ENCODE measurements at places on chromosomes 2 and 18.

DNA sequence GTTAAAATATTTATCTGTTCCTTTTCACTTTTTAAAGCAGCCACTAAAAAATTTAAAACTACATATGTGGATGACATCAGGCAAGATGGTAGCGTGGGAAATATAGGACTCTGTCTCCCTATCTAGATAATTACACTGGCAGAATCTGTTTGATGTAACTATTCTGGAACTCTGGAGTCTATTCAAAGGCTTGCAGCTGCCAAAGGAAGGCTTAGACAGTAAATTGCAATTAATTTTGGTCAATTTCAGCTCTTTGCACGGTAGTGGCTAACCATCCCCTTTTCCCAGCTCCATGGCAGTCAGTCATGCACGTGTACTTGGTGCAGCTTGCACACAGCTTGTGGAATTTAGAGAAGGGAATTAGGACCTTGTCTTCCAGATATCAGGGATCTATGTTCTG, 135.2 kb downstream of the RAB3GAP1 start:
- DNase-seq, result no peak

DNA sequence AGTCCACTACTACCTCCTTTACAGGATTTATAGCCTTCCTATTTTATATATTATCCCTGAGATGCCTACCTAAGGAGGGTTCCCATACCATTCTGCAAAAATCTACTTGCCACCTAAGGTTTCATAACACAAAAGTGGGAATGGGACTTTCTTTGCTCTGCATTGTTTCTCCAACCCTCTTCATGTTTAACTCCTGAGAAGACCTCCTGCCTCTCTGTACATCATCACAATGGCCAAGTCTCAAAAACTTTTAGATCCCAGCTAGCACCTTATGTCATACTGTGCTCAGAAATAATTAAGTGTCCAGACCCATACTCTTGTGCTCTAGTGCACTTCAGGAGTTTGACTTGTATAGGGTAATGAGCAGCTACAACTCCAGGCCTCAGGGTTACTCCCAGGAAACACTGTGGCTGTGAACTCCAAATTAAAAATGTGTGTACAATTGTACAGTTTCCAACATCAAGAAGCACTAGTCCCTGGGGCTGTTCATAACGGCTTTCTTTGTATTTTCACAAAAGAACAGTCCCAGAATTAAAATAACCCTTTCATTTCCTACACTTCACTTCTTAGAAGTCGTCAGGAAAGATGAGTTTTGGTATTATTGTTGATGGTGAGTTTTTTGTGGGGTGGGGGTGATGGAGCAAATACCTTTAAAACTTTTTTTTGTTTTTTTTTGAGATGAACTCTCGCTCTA, 39.4 kb downstream of the METAP1D start:
- no peak for DNase-seq

- no peak for DNase-seq
Measured at GRCh38 chr18:44537526-44537925, 143.2 kb upstream of the SETBP1 start.

GRCh38 chr2:213627835-213628460, 343.7 kb downstream of the SPAG16 start:
- DNase-seq, result no peak

DNA sequence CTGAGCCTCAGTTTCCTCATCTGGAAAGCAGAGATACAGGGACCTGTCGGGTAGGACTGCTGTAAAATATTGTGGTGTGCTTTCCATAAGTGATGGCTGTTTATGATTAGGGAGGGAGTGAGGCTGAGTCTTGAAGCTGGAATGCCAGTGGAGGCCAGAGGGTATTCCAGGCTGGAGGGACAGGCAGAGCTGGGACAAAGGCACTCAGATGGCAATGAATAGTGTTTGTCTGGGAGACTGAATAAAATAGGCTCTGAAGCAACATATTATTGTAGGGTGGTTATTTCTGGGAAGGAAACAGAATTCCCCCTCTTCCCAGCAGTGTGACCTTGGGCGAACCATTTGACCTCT, 120.7 kb downstream of the INHBB start:
- no peak for DNase-seq

GRCh38 chr2:176022048-176022447, 20.0 kb upstream of the LNPK start:
- no peak for DNase-seq

DNA sequence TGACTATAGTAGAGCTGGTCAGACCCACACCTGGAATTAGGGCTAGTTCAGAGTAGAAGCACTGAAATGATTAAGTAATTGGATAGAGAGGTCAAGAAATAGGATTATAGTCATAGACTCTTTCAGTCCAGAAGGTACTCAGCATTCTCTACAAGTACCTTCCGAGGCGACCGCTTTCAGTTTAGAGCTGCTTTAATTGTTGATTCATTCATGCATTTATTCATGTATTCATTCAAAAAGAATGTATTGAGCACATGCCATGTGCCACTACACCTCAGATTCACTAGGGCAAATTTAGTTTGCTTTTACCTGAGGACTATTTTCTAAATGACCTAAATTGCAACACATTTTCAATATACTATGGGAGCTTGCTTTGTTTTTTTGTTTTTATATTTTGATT, 48.7 kb downstream of the CRIM1 start:
- no peak for DNase-seq

DNA sequence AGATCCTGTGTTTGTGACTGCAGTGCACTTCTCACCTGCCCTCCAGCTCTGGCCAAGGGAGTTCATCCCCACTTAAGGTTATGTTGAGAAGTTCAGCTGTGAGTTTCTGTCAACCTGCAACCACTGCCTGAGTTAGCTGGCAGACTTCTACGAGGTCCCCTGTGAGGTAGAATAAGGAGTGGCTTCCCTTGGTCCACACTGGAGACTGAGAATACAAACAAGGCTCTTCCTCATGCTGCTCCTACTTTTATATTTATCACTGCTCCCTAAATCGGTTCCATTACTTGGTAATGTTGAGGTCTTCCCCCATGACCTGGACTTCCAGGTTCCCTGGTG, 353.2 kb upstream of the CWC22 start:
- DNase-seq, result no peak

DNA sequence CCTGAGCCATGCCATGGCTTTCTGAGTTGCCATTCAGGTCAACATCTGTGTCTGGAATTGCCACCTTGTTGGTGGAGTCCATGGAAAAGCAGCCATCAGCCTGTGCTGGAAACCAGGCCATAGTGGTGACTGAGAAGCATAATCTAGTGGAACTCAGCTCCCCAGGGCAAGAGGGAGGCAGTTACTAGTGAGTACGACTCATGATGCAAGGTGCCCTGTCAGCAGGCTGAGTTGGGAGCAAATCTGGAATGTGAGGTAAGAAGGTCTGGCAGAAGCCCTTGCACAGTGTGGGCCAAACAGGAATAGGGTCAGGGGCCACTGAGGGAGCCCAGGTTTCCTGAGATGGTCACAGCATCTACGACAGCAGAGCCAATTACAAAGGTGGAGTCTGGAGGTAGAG, 37.1 kb downstream of the SULT1C2 start:
- DNase-seq, result no peak

DNA sequence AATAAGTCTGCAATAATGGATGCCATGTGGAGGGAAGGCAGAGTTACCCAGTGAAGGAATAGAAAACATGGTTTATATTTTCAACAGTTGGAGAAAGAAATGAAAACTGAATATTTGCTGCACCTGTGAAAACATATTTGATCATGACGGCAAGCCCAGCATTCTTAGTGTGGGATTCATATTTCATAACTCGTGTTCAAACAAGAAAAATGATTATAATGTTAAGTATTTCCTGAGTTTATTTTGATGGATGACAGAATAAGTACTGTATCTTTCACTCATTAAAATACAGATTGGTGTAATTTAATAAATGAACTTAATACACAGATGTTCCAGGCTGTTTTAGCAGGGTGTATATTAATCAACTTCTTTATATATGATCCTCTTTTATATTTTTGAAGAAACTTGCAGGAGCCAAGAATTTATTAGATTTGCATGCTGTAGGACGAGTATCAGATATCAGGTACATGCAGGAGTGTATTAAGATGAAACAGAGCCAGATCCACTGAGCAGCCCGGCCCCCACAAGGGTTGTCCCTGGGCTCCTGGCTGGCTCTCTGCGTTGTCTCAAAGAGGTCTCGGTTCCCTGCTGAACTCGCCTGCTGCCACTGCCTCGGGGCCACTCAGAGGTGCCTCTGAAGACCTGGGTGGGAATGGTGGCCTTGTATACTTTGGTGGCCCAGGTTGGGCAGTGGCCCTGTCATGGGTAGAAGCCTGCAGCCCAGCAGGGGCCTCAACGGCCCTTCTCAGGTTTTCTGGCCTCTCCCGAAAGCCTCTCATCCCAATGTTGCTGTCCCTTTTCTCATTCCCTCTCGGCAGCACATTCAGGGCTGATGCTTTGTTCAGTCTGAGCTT, 95.0 kb upstream of the LDAH start:
- no peak for DNase-seq

DNA sequence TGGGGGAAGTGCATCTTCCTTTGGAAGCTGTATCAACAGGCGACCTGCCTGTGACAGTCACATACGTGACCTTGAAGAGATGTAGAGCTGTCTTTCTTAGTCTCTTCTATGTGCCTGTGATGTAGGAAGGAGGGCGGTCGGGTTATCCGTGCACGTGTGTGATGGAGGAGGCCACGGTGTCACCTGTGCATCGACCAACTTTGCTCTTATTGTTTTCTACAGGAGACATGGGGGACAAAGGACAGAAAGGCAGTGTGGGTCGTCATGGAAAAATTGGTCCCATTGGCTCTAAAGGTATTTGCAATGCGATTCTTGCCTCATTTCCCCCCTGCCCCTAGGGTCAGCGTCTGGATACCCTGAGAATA, 20.7 kb upstream of the ALLC start:
- DNase-seq, result no peak

GRCh38 chr18:45920367-45920766, 46.8 kb downstream of the EPG5 start:
- DNase-seq, result no peak

- DNase-seq, result no peak
Measured at GRCh38 chr2:197560146-197560665, 44.3 kb downstream of the MOB4 start.

DNA sequence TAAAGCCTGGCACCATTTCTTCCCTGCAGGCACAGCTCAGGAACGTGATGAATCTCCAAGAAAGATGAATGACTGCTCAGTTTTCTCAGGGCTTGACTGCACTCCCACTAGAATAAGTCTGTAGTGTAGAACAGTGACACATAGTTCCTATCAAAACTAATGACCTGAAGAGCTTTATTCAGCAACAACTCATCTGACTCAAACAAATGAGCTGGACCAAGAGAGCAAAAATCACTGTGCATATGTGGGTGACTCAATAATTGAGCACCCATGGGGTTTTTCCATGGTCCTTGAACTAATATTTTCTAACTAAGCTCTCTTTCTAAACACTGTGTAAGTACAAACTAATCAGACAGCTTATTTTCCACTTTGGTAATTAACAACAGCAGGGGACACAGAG, 61.1 kb upstream of the XDH start:
- DNase-seq, result no peak

DNA sequence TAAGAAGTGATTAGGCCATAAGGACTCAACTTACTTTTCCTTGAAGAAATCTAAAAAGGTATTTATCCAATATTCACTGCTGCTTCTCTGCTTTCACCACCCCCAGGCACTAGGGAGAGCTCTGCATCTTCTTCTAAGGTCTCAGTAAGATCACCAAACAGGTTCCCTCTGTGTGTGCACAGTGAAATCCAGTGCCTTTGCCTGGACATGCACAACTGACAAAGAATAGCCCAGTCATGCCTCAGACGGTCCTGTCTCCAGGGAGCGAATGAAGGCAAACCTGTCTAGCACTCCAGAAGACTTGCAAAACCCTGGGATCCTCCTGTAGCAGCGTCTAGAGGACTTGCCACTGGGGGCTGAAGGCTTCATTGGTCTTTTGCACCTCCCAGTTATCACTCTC, 344.5 kb upstream of the LRATD1 start:
- no peak for DNase-seq

All from neuronal stem cell (in vitro differentiated cells).